ENCODE measurements at places on chromosomes 1 and 21.

GRCh38 chr1:98034505-98034904 lies 113.7 kb upstream of the DPYD start:
- no peak for DNase-seq

DNA sequence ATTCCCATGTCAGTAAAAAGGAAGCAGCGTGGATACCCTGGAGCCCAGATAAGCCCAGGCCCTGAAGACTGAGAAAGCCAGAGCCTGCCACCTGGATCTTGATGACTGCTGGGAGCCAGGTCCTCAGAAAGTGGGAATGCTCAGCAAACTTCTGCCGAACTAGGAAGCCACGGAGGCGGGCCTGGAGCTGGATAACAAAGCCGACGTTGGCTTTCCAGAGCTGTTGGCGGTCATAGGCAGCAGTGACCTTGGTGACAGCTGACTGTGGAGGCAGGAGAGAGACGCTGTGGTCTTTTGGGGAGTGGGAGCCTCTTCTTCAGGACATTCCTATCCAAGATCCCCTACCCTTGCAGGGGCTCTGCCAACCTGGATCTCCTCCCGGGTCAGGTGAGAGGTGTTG lies 24.4 kb downstream of the IQGAP3 start:
- DNase-seq: no peak

DNA sequence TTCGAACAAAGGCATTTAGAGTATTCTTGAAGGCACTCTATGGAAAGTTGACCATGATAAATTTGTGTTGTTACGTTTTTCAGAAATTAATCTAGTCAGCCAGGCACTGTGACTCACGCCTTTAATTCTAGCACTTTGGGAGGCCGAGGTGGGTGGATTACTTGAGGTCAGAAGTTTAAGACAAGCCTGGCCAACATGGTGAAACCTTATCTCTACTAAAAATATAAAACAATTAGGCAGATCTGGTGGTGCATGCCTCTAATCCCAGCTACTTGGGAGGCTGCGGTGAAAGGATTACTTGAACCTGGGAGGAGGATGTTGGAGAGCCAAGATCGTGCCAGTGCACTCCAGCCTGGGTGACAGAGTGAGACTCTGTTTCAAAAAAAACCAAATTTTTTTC lies 130.6 kb upstream of the BRINP3 start:
- DNase-seq: no peak

DNA sequence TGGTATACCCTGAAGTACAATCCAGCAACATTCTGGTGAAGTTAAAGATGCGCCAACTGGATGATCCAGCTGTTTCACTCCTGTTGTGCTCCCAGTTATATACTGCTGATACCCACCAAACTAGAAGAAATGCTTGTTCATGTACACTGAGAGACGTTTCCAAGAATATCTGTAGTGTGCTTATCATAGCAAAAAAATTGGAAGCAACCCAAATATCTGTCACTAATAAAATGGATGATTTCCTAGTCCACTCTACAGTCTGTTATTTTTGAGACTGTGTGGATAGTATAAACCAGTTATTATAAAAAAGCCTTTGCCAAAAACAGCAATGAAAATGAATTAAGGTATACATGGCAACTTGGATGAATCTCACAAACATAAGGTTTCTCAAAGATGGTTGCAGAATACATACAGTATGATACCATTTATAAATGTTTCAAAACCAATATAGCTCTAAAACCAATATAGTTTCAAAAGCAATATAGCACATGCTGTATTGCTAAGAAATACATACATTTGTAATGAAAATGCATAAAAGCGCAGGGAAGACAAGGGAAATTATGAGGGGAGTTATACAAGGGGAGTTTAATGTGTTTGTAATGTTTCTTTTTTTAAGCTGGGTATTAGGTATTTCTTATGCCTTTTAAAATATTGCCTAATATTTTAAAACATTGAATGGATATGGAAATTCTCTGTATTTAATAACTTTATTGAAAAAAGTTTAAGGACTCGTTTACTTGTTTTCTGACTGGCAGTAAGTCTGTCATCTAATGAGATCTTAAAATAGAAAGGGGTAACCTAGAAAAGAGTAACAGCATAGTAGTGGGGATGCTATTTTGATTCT lies 36.5 kb downstream of the GPSM2 start:
- DNase-seq: no peak

DNA sequence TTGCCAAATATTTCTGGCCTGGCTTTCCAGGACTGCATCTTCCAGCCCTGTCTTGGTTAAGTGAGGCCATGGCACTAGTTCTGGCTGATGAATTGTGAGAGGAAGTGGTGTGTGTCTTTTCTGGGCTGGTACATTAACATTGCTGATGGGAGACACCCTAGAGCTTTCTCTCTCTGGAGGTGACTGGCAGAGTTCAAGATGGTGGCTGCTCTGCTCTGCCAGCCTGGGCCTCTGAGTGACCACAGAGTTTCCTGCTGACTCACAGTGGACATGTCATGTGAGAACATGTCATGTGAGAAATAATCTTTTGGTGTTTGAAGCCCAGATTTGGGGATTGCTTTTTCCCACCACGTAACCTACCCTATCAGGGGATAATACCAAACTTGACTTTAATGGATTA lies 218.0 kb upstream of the KIAA0040 start:
- DNase-seq: no peak

- no peak for DNase-seq
Observed at GRCh38 chr1:240093120-240093961, 1.7 kb downstream of the FMN2 start.

GRCh38 chr21:41112740-41113692 lies 54.9 kb upstream of the BACE2 start:
- no peak for DNase-seq

DNA sequence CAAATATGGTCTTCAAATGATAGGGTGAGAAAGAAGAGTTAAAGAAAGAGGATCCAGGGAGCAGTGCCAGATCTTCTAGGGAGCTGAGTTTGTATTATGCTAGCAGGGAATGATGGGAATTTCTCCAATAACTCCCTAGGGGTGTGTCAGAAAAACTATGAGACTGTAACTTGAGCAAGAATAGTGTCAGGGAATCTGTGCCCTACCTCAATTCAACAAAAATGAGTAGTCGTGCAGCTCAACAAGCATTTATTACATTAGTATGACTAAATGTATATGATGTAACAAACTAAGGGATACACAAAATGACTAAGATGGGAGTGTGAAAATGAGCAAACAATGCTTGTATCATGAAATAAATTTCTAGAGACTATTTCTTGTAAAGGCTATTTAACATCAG lies 24.2 kb downstream of the SPAG17 start:
- DNase-seq: no peak

DNA sequence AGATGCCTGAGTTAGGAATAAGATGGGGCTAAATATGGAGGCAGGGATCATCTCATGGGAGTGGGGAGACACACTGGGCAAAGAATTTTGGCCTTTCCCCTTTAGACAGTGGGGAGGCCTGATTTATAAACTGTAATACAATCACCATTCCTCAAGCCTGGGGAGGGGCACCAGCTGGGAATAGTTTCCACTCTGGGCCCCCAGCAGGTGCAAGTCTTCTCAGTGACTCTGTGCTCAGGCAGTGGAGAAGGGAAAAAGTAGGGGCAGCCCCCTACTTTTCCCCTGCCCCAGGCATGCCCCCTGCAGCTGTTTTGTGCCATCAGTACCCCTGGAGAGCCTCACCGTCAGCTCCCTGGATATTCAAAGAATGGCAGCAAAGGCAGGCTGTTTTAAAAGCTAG lies 19.1 kb downstream of the COA7 start:
- no peak for DNase-seq

DNA sequence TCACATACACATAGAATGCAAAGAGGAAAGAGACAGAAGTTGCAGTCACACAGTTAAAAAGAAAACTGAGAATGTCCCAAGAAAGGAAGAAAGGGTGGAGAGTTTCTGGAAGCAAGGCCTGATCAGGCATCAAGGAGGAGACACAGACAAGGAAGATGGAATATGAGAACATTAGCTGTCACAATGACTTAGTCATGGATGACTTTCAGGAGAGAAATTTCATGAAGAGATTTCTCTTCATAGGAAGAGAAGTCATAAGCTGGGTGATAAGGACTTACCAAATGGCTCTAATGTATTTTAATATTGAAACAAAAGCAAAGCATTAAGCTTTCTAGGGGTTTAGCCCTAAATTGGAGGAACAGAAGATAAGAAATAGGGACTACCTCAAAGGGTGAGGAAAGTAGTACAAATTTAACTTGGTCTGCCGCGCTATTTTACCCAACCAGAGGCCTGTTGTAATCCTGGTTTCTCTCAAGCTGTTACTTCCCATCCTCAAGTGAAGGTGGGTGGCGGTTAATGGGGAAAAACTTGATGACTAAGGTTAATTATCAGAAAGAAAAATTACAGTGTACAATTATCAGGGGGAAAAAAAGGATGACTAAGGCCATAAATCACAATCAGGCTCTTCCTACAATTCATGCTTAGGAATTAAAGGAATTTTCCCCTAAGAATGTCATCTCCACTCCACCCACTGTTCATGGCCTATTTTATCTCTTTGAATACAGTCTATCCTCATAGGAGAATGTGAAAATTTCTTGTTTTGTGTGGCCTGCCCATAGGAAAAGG lies 93.9 kb upstream of the ADGRL2 start:
- no peak for DNase-seq

GRCh38 chr1:151282883-151283725 lies 1.0 kb downstream of the ZNF687 start:
- peak; percentile 20 for DNase-seq

DNA sequence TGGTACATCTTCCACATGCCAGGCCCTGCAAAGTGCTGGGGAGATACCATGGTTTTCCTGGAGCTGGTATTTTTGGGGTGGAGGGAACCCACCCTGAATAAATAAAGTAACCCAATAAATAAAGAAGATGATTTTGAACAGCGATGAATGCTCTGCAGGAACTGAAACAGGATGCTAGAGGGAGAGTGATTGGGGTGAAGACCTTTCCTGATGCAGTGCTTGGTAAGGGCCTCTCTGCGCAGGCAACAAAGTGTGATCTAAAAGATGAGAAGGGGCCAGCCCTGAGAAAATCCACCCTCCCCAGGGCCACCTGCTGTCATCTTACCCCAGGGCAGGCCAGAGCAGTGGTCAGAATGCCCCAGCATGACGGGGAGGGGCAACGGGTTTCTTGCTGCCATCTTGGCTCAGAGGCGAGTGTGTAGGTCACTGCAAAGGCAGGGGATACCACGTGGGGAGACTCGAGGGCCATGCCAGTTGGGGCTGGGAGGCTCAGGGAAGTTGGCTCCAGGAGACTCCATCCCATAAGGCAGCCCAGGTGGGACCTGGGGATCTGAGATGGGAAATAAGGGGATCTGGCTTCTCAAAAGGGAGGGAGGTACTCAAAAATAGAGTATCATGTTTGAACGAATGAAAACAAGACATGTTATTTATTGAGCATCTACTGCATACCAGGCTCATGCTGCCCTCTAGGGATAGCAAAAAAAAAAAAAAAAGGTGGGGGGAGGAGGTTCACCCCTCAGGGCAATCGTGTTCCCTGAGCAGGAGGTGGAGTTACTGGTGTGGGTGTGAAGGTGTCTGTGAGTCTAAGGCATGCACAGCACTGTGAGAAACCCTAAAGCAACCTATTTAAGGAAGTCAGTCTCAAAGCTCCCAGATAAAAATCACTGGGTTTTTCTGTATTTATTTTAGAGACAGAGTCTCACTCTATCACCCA lies 2.8 kb downstream of the SRARP start:
- no peak for DNase-seq

- peak; percentile 51 for DNase-seq
Observed at GRCh38 chr1:172818841-172819527, 160.1 kb downstream of the FASLG start.

GRCh38 chr1:154433161-154433764 lies 28.1 kb downstream of the IL6R start:
- DNase-seq: peak; percentile 72

- no peak for DNase-seq
Observed at GRCh38 chr21:36105327-36105842, 29.5 kb upstream of the CBR3 start.

- DNase-seq: no peak
Observed at GRCh38 chr1:159092036-159092760, 15.6 kb upstream of the AIM2 start.

DNA sequence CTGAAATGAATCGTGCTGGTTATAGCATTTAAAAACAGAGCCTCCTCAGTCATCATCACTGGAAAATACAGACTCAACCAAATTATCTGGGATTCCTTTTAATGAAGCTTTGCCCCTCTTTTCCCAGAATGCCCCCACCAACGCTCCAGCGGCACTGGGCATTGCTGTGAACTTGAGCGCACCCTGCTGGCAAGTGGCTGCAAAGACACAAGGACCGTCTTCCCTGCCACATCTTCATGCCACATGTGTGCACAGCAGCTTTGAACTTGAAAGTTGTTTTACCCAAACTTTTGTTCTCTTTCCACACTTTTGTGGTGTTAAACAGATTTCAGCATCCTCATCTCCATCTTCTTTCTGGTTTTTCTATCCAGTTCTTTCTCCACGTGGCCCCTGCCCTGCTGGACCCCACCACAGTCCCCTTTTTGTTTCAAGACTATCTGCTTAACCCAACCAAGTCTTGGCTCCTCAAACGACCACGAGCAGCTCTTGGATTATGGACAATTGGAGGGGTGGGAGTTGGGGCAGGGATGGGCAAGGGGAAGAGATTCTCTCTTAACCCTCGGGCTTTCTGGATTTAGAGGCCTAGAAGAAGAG lies 12.8 kb upstream of the LMX1A start:
- DNase-seq: peak; percentile 26

DNA sequence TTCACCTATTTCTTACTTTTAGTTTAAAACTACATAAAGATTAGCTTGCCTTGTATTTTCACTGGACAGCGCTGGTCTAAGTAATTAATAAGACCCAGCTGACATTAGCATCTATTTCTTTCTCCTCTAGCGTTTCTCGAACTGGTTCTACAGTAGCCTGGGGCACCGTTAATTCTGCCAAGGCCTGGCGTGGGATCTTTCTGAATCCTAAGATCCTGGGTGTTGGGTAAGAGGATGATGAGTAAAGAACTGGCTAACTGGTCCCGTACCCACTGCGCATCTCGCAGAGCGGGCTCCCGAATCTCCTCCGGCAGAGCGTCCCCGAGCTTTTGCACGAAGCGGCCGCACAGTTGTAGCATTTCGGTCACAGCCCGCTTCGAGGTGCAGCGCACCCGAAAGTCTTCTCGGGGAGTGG lies 309 bp downstream of the NSL1 start:
- DNase-seq: no peak

- DNase-seq: no peak
Observed at GRCh38 chr1:175477786-175478185, 265.6 kb downstream of the TNR start.

- no peak for DNase-seq
Observed at GRCh38 chr1:223341121-223341520, 22.9 kb downstream of the SUSD4 start.
